Fibroblast of villous mesenchyme (primary cell): ENCODE measurements at places on chromosomes 12 and 14. TPM values are rescaled to one million over a fixed set of nuclear protein-coding genes. Genes with fewer than 3 reads are reported as not detected.
A peak's percentile ranks its signal among the peaks of the same experiment; 100 is the strongest.

DNA sequence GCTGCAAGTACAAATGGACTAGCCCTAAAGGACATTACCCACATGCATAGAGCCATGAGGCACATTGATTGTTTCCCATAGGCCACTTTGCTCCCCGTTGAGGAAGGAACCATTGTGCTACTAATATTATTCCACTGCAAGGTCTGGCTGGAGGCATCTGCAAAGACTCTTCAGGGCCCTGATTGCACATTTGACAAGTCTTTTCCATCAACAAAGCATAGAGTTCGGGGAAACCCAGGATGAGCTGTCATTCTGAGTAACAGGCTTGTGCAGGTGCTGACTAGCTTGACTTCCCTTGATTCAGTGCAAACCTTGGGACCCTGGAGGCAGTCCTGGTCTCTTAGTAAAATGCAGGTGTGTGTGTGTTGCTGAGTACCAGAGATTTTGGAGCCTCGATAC is 73.8 kb downstream of the SUSD6 start:
- no peak for DNase-seq

GRCh38 chr12:88142610-88142991 is 494 bp downstream of the TMTC3 start:
- no peak for DNase-seq

- DNase-seq = no peak
These were observed 231.7 kb upstream of the PRKD1 start for GRCh38 chr14:30159374-30159773.

DNA sequence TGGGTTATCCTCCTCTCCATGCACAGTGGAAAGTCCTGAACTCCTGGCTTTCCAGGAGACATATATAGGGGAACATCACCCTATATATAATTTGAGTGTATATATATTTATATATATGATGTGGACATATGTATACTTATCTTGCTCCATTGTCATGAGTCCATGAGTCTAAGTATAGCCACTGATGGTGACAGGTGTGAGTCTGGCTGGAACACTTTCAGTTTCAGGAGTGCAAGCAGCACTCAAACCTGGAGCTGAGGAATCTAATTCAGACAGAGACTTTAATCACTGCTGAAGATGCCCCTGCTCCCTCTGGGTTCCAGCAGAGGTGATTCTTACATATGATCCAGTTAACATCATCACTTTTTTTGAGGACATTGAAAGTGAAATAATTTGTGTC is 4.4 kb downstream of the SSTR1 start:
- DNase-seq = no peak

DNA sequence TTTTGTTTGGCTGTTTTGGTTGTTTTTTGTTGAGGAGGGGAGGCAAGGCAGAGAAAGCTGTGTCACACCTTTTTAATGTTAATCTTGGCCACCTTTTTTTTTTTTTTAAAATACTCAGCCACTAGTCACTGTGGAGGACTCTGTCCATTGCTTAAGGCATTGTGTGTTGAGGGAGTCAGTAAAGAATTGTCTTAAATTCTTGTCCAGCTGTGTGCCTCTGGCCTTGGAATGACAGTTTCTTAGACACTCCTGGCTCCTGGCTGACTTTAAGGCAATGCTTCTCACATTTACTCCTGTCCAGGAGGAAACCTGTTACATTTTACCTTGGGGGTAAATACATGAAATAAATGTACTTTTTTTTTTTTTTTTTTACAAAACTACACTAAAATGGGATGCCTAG is 18.1 kb upstream of the SMCO2 start:
- DNase-seq = no peak

DNA sequence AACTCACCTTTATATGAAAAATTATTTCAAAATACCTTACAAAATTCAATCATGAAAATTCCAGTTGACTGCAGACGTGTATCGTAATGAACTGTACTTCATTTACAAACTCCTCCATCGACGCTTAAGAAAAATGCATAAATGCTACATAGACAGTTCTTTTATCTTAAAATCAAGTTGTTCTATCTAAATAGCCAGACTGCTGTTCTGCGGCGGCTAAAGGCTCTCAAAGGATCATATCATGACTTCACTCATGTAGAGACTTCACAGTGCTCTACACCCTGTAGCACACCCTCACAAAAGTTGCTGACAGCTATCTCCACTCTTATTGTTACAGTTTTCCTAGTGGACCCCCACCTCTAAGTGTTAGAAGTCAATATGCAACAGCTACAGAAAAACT is 5.2 kb downstream of the KRAS start:
- DNase-seq = no peak

- no peak for DNase-seq
These were observed 61.6 kb downstream of the RAD51B start for GRCh38 chr14:67881225-67881624.

DNA sequence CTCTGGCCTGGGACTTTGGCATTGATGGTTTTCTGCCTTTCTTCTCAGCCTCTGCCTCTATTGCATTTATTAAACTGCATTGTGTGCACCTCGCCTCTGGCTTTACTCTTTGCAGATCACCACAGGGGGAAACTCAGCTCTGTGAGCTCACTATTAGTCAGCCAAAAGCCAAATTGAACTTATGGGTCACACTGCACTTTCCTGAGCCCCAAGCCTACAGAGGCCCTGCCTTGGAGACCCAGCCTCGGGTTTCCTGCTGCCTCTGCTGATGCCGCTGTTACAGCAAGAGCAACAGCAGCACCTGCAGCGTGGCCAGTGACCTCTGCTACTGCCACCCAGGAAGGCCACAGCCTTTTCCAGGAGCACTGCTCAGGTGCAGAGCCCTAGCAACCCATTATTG is 122.5 kb downstream of the DAD1 start:
- DNase-seq = no peak

Gene LRRIQ1
- total RNA-seq = under 0.01 TPM in 2 replicates

DNA sequence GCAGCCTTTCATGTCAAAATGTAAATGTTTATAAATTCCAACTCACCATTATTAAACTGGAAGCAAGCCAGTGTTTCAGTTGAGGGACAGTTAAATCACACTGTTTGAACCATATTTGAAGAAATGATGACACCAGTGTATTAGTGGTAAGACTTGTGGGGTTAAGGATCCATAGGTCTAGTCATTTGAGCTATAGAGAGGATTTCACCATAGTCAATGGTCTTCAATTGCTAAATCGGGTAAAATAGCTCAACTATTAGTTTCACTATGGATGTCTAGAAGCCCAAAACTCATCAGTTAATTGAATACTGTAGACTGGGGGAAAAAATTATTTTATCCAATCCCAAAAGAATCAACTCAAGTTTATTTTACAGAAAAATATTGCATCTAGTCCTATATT is 659.1 kb downstream of the NRXN3 start:
- DNase-seq = no peak

Gene ADGRD1
- under 0.01 TPM in 2 replicates for total RNA-seq

Gene PA2G4
- 119 and 158 TPM in 2 replicates for total RNA-seq

GRCh38 chr14:44846232-44846824 is 115.4 kb downstream of the KLHL28 start:
- DNase-seq = peak; percentile 45

Gene LALBA
- not detected in 2 replicates for total RNA-seq

DNA sequence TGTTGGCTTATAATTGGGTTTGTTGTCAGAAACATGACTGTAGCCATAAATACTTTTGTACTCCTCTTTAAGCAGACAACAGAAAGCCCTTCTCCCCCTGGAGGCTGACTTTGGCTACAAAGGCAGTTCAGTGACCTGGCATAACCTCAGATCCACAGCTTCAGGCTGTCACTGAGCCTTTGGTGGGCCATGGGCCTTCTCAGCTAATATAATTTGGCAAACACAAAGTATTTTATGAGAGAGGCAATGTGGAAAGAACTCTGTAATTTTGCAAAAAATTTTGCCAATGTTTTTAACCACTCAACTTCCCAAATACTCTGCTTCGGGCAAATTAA is 15.5 kb upstream of the MGP start:
- DNase-seq = no peak

DNA sequence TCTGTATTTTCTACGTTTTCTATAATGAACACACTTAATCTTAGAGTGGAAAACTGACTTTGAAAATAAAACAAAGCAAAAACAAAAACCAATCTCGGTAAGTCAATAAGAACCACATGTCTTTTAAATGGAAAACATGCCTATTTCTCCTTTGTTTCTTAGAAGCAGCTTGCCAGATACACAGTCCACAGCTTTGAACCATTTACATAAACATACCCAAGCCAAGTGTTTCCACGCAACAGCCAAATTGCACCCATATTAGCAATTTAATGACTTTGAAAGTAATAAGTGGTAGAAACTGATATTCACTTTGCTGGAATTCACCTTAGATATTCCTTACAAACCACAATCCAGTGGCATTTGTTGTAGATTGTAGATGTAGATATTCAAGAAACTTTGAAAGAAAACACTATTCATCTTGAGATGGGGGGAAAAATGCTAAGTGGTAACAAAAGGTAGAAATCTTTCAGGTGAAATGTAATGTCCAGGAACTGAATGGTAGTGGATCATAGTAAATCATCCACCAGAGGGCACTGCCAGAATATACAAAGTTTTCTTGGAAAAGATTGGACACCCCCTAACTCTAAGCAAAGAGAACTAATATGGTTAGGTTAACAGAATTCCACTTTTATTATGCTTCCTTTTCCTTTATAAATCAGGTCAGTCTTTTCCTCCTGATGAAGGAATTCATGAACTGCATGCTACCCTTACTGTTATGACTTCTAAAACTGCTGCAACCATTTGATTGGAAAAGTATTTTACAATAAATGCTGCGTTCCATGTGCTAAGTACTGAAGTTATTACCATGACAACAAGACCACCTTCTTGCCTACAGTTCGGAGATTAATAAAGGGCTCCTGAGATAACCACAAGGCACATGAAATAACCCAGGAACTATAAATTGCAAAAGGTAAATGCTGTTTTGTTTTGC is 69.8 kb downstream of the RERG start:
- no peak for DNase-seq

- DNase-seq = no peak
These were observed 10.7 kb upstream of the M6PR start for GRCh38 chr12:8960176-8960575.

GRCh38 chr14:101828046-101828445 is 66.5 kb downstream of the PPP2R5C start:
- DNase-seq = peak; percentile 90

DNA sequence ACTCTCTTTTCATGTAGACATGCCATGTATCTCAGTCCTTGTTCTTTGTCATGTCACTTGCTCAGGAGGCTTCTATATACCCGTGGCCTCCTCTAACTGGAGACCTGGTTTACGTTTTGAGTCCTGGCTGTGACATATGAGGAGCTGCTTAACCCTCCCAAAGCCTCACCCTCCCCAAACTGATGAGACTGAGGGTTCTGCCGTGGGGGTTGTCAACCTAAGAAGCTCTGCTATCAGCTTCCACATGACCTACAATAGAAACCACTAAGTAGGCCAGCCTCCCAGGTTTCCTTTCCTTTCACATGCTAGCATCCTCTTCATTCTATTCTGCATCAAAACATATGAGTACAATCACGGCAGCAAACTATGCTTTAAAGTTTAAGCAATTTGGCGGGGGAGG is 76.8 kb upstream of the WSCD2 start:
- no peak for DNase-seq

- no peak for DNase-seq
These were observed 117.0 kb upstream of the RFLNA start for GRCh38 chr12:124177951-124178316.

- DNase-seq = peak; percentile 1
These were observed 612.5 kb downstream of the FSCB start for GRCh38 chr14:43894534-43894933.

DNA sequence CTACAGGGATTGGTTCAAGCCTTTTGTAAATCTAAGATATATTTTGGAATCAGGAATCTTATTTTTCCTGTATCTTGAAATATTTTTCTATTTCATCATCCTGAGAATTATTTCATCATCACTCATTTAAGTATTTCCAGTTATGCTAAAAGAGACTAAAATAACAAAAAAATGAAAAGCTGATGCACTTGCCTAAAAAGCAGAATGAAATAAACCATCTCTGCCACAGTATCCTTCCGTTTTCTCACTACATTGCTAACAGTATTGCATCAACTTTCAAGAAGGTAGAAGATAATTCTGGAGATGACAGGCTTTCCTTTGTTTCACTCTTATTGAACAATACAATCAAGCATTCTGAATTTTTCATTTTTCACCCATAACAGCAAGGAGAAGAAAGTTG is 31.1 kb upstream of the EIF5 start:
- peak; percentile 25 for DNase-seq

Gene OAS1
- under 0.01 and 0.86 TPM in 2 replicates for total RNA-seq

DNA sequence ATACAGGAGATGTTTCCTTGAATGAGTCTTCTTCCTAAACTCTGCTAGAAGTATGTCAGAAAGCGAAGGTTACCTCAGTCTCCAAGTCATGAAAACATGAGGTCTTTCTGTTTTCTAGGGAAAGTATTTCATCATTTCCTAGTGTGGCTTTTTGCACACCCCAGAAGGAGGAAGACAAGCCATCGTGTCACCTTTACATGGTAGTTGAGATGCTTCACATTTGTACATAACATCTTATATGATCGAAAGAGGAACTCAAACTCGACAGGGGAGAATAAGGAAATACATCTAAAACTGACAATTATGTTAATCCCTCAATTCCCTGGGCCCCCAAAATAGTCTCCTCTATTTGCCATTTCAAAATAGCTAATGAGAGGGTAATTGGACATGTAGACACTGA is 214.1 kb upstream of the PLEKHG7 start:
- DNase-seq = no peak

Gene MIP
- total RNA-seq = not detected in 2 replicates

DNA sequence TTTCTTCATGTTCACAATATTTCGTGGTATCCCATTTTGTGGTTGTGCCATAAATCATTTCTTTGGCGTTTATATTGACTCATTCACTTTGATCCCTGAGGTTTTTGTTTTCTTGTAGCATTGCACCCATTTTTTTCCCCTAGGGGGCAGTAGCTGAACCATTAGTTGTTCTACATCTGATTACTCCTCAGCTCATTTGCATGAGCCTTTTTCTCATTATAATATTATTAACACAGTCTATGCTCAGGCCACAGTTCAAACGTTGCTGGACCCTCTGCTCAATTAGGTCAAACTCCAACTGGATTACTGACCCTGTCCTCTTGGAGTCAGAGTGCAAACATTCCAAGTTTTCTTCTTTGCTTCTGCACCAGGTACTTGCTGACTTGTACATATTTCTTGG is 475.4 kb upstream of the SEL1L start:
- no peak for DNase-seq

DNA sequence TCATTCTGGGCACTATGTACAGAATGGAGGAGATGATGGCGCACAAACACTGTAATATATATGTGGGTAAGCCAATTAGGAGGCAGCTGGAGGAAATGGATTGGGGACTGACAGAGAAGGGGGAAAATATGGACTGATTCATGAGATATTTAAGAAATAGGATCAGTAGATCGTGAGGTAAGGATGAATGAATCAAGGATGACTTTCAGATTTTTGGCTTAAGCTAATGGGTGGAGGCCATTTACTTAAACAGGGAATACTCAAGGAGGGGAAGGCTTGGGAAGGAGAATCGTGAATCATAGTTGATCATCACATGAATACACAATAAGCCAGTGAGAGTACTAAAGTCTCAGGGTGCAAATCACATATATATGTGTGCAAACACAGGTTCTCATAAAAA is 11.2 kb upstream of the GNPNAT1 start:
- DNase-seq = no peak
